Activated naive CD4-positive, alpha-beta T cell treated with anti-CD3 and anti-CD28 coated beads, Interleukin-2, amount 50 U/mL, for 72 hours (primary cell): ENCODE measurements at places on chromosomes 3 and 15. TPM values are rescaled to one million over a fixed set of nuclear protein-coding genes. Genes with fewer than 3 reads are reported as not detected.

- DNase-seq: no peak
These were observed 19.8 kb upstream of the LOXL1 start for GRCh38 chr15:73906346-73907034.

DNA sequence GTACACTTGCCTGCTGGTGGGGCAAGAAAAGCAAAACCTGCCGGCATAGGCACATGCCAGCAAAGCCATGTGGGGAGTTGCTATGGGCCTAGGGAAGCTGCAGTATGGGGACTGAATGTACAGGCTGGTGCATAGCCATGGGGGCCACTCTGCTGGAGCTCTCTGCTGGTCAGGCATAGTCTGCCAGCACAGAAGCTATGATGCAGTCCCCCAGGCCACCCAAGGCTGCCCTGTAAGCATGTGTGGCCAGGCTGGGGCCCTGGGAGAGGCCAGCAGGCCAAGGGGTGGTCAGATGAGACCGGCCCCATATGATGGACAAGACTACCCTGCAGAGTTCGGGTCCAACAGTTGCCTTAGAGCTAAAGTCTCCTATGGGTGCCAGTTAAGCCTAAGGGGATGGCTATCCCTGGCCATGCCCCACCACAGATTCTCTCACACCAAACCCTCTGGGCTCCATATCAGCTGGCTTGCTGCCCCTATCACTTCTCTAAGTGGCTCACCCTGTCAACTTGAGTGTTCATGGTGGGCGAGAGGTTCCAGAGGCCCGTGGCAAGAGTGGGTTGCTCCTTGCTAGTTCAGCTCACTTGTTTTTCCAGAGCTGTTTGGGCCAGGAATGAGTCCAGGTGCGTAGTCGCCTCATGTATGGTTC lies 41.8 kb downstream of the CEP63 start:
- DNase-seq: no peak

- no peak for DNase-seq
These were observed 725.4 kb upstream of the DPPA4 start for GRCh38 chr3:110062716-110063115.

DNA sequence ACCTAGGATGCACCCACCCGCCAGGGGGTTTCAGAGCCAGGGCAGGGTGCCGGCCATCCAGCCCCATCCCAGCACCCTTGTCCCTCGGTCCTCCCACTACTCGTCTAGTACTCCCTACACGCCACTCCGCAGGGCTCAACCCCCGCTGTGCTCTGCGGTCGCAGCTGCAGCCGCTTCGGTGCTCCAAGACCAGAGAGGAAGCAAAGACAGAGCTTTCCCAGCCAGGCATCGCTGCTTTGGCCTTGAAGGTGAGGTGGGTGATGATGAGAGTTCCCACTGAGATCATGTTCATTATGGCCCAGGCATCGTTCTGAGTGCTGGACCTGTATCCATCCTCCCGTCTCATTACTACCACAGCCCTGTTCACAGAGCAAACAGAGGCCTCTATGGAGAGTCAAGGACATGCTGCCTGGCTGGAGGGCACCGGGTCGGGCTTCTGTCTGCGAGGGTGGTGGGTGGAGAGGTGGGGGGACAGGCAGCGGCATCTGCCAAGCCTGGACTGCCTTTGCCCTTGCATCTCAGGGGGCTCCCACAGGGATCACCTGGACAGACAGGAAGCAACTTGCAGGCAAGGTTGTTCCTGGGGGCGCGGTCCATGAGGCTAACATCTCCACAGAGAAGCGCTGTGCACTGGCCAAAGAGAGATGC lies 66.9 kb downstream of the KLF13 start:
- DNase-seq: no peak

GRCh38 chr15:99202176-99202552 lies 47.2 kb downstream of the TTC23 start:
- DNase-seq: no peak

LTK gene
- total RNA-seq: 0.20 TPM

MAGEL2 gene
- total RNA-seq: not detected

LSMEM2 gene
- not detected for total RNA-seq
